ENCODE measurements at places on chromosomes 16 and 17.

GRCh38 chr16:50498431-50499155 lies 49.6 kb upstream of the NKD1 start:
- H3K4me3 ChIP-seq = no peak overlapping the region
- H3K4me1 ChIP-seq = peaks cover 2% of the 10 kb centered on the region
- DNase-seq = no peak

GRCh38 chr16:60771138-60771537 lies 1265.1 kb downstream of the CDH8 start:
- DNase-seq = no peak
- H3K36me3 ChIP-seq = no peaks in the 10 kb centered on the region
- no peaks in the 10 kb centered on the region for H3K4me1 ChIP-seq
- H3K27ac ChIP-seq = no peak overlapping the region
- H3K27me3 ChIP-seq = no peaks in the 10 kb centered on the region

DNA sequence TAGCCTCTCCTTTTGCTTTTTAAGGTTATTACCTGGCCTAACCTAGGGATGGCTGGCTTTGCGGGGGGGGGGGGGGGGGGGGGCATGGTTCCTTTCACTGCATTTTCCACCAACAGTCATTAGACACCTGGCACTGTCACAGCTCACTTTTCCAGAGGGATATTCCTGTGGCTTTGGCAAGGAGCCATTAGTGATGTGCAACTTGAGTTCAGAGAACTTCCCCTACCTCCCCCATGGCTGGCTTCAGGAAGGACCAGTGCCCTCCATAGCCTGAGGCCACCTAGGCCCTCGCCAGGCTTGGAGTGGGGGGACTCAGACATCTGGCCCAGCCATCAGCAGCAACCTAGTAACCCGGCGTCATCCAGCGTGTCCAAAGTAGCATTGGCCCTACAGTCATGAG lies 234.6 kb downstream of the CPPED1 start:
- no peak overlapping the region for H3K4me3 ChIP-seq
- no peak overlapping the region for H3K27ac ChIP-seq
- DNase-seq = no peak

- no peaks in the 10 kb centered on the region for H3K27me3 ChIP-seq
- H3K27ac ChIP-seq = no peak overlapping the region
- H3K4me3 ChIP-seq = no peak overlapping the region
- H3K4me1 ChIP-seq = no peaks in the 10 kb centered on the region
These were observed 3.2 kb upstream of the UBE2G1 start for GRCh38 chr17:4369557-4370230.

DNA sequence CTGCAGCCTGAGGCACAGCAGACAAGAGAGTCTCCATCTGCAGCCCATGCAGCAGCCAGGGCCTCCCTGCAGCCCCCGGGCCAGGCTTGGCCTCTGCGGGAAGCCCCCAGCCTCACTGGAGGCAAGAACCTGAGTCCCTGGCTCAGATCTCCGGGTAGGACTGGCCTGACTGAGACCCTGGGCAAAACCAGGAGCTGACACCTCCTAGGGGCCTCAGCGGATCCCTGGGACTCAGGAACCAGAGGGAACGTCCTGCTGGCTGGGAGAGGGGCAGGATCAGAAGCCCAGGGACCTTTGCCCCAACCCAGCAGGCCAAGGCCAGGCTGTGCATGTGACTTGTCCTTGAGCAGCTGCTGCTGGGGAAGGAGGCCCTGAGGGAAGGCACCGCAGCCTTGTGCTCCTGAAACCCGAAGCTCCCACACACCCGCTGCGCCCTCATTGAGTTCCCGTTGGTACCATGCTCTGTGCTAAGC lies 1.7 kb upstream of the PRSS21 start:
- no peak overlapping the region for H3K27ac ChIP-seq
- no peaks in the 10 kb centered on the region for H3K36me3 ChIP-seq
- peaks cover 10% of the 10 kb centered on the region for H3K4me1 ChIP-seq
- peak; percentile 65 for DNase-seq
- no peaks in the 10 kb centered on the region for H3K27me3 ChIP-seq

DNA sequence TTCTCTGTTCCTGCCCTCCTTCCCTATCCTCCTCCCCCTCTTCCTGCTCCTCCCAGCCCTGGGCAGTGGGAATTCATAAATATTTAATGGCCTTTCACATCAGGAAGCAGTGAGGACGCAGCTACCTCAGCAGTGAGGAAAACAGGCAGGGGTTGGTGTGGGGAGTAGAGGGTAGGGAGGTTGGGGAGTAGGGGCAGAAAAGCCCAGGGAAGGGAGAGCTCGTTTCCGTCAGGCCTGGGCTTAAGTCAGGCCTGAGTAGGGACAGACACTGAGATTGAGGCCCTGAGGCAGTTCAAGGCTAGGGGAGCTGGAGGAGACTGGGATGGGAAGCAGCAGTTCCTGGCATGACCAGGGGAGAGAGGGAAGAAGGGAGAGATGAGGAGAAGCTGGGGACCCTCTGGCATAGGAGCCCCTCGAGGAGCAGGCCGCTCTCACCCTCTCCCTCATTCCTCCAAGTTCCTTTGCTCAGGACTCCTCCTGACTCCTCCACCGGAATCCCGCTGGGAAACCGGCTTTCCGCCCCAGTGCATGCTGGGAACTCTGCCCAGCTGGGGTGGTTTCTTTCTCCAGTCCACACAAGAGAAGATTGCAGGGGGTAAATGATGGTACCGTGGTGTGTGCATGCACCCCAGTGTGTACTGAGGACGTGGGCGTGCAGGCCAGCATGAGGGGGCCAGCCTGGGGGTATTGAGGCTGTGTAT lies 6.2 kb downstream of the SAMD14 start:
- no peaks in the 10 kb centered on the region for H3K27me3 ChIP-seq
- H3K4me3 ChIP-seq = no peak overlapping the region
- peaks cover 10% of the 10 kb centered on the region for H3K4me1 ChIP-seq
- H3K36me3 ChIP-seq = no peaks in the 10 kb centered on the region
- DNase-seq = peak; percentile 42
- H3K27ac ChIP-seq = no peak overlapping the region

DNA sequence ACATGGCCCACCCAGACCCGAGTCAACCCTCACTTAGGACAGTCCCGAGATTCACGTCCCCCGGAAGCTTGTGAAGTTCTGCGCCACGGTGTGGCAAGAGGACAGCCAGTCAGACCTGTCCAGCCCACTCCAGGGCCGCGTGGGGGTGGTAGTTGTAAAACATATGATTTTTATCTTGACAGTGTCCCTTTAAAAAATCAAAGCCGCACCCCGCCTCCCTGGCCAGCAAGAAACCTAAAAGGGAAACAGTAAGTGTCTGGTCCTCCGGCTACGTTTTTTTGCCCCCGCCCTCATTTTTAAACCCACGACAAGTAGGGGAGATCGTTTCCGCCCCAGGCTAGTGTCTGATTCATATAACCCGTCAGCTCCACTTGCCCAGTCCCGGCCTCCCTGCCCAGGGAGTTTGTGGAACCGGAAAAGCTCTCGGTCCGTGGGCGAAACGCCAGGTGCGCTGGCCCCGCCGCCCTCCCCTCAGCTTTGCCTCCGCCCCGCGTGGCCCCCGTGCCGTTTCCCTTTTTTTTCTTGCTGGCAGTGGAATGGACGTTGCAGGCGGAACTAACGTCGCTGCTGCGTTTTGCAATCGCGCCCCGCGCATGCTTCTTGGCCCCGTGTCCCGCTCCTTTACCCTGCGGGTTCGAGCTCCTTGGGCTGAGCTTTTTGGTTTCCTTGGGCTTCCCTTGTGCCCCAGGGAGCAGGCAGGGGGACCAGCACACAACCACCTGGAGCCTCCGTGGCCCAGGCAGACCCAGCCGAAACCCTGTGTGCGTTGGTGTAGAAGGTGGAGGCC lies 13.3 kb upstream of the NUDT16L1 start:
- H3K27me3 ChIP-seq = no peaks in the 10 kb centered on the region
- H3K27ac ChIP-seq = no peak overlapping the region
- no peak for DNase-seq
- no peak overlapping the region for H3K4me3 ChIP-seq
- H3K4me1 ChIP-seq = no peaks in the 10 kb centered on the region
- H3K36me3 ChIP-seq = peaks cover 7% of the 10 kb centered on the region
